ENCODE measurements at places on chromosomes 4 and X. TPM values are rescaled to one million over a fixed set of nuclear protein-coding genes. Genes with fewer than 3 reads are reported as not detected.

- H3K36me3 ChIP-seq: no peaks in the 10 kb centered on the region
- DNase-seq: no peak
- no peaks in the 10 kb centered on the region for H3K27me3 ChIP-seq
- H3K4me1 ChIP-seq: no peaks in the 10 kb centered on the region
- H3K27ac ChIP-seq: no peak overlapping the region
These were observed 144.2 kb downstream of the MSN start for GRCh38 chrX:65811558-65812228.

DNA sequence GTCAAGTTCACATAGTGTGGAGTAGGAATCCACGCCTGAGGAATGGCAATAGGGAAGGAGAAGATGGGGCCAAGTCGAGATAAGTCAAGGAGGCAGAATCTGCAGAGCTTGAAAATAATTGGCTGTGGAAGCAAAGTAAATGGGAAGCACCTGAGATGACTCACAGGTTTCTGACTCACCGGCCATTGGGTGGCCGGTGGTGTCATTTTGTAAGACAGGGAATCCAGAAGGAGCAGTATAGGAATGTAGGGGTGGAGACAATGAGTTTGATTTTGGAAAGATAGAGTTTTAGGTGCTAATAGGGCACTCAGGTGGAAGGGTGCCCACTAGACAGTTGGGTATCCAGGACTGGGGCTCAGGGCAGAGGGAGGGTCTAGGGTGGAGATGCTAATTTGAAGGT lies 201.0 kb upstream of the MAMLD1 start:
- H3K36me3 ChIP-seq: no peaks in the 10 kb centered on the region
- no peak overlapping the region for H3K27ac ChIP-seq
- H3K4me1 ChIP-seq: peaks cover 2% of the 10 kb centered on the region
- no peak overlapping the region for H3K4me3 ChIP-seq
- no peaks in the 10 kb centered on the region for H3K27me3 ChIP-seq
- peak; percentile 30 for DNase-seq

DNA sequence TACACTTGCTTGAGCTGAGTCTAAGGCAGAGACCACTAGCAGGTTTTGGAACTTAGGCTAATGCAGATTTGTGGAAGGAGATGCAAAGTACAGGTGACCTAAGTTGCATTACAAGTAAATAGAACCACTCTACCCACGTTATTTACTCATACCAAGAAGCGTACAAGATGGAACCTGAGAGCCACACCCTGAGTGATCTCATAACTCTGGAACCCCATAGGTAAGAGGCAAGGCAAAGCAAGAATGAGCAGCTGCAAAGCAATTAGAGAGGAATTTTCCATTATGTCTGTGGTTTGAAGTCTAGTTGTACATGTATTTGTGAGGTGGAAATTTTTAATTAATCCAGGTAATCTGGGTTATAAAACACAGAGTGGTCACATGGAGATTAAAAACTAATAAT lies 55.4 kb downstream of the CC2D2A start:
- DNase-seq: no peak
- H3K4me3 ChIP-seq: no peak overlapping the region
- no peaks in the 10 kb centered on the region for H3K4me1 ChIP-seq
- H3K27ac ChIP-seq: no peak overlapping the region
- H3K36me3 ChIP-seq: no peaks in the 10 kb centered on the region

- DNase-seq: no peak
- H3K4me3 ChIP-seq: no peak overlapping the region
- H3K36me3 ChIP-seq: no peaks in the 10 kb centered on the region
- no peaks in the 10 kb centered on the region for H3K4me1 ChIP-seq
These were observed 72.0 kb downstream of the SPRY1 start for GRCh38 chr4:123468479-123469031.

- H3K36me3 ChIP-seq: no peaks in the 10 kb centered on the region
- H3K27ac ChIP-seq: no peak overlapping the region
- no peaks in the 10 kb centered on the region for H3K27me3 ChIP-seq
- H3K4me3 ChIP-seq: no peak overlapping the region
These were observed 15.7 kb downstream of the SUPT20HL2 start for GRCh38 chrX:24298191-24298590.

- H3K4me1 ChIP-seq: no peaks in the 10 kb centered on the region
- no peak for DNase-seq
- no peak overlapping the region for H3K27ac ChIP-seq
- no peak overlapping the region for H3K4me3 ChIP-seq
- H3K36me3 ChIP-seq: no peaks in the 10 kb centered on the region
These were observed 4.6 kb downstream of the NAT8L start for GRCh38 chr4:2063557-2064275.

GRCh38 chr4:26178854-26179253 lies 142.0 kb upstream of the RBPJ start:
- H3K36me3 ChIP-seq: no peaks in the 10 kb centered on the region
- peak; percentile 65 for DNase-seq
- peaks cover 15% of the 10 kb centered on the region for H3K4me1 ChIP-seq
- H3K27ac ChIP-seq: peak overlapping the region; percentile 59
- H3K27me3 ChIP-seq: no peaks in the 10 kb centered on the region
- no peak overlapping the region for H3K4me3 ChIP-seq

GRCh38 chr4:1075809-1076699 lies 37.3 kb downstream of the RNF212 start:
- no peaks in the 10 kb centered on the region for H3K4me1 ChIP-seq
- no peaks in the 10 kb centered on the region for H3K36me3 ChIP-seq
- peaks cover 15% of the 10 kb centered on the region for H3K27me3 ChIP-seq
- no peak for DNase-seq
- H3K4me3 ChIP-seq: no peak overlapping the region
- no peak overlapping the region for H3K27ac ChIP-seq

DNA sequence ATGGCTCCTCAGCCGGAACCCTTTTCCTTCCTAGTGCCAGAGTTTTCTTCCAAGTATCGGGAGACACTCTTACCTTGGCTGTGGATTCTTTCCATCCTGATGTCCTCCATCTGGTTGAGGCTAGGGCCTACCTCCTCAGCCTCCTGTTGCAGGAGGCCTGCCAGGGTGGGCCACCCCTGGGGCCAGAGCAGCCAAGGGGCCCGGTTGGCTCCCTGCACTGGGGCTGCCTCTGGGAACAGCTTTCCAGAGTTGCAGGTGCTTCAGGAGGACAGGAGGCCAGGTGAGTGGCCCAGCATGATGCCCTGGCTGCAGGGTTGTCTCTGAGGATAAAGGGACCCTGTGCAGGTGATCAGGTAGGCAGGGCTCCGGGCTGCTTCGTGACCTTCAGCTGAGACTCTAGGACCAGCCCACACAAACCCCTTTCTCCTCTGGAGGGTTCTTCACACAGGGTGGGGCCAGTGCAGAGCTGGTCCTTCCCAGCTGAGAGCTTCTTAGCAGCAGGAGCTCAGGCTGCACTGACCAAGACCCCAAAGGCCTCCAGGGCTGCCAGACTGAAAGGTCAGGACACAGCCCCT lies 5.3 kb upstream of the GPR78 start:
- H3K4me3 ChIP-seq: no peak overlapping the region
- no peak for DNase-seq
- H3K36me3 ChIP-seq: no peaks in the 10 kb centered on the region
- H3K4me1 ChIP-seq: no peaks in the 10 kb centered on the region

DNA sequence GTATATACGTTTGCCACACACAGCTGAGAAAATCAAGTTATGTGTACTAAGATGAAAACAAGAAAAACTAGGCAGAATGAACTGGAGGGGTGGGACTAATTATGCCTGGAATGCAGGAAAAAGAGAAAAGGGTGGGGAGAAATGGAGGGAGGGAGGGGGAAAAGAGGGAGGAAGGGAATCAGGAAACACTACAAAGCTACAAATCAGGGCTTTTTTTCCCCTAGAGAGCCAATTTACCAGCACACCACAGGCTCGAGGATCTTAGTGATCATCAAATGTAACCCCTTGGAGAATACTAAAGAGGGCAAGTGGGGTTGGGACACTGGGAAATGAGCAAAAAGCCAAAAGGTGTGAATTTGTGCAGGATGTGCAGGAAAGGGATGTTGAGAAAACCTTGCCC lies 451.9 kb downstream of the SMARCA1 start:
- no peak overlapping the region for H3K27ac ChIP-seq
- H3K36me3 ChIP-seq: no peaks in the 10 kb centered on the region
- H3K27me3 ChIP-seq: no peaks in the 10 kb centered on the region
- H3K4me1 ChIP-seq: no peaks in the 10 kb centered on the region

- no peaks in the 10 kb centered on the region for H3K27me3 ChIP-seq
- H3K27ac ChIP-seq: no peak overlapping the region
- H3K4me1 ChIP-seq: no peaks in the 10 kb centered on the region
- no peak for DNase-seq
These were observed 64.0 kb downstream of the COX18 start for GRCh38 chr4:73005514-73005913.

DNA sequence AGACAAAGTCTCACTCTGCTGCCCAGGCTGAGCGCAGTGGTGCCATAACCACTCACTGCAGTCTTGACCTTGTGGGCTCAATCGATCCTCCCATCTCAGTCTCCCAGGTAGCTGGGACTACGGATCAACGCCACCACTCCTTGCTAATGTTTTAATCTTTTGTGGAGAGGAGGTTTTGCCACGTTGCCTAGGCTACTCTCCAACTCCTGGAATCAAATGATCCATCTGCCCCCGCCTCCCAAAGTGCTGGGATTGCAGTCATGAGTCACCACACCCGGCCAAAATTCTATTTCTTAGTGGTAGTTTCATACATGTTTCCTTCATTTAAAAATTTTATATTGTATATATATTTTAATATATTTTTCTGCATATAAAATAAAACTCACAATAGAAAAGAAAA lies 125.8 kb upstream of the CLNK start:
- H3K27ac ChIP-seq: no peak overlapping the region
- DNase-seq: no peak
- H3K36me3 ChIP-seq: no peaks in the 10 kb centered on the region

- H3K27ac ChIP-seq: no peak overlapping the region
- H3K36me3 ChIP-seq: no peaks in the 10 kb centered on the region
- H3K4me1 ChIP-seq: no peaks in the 10 kb centered on the region
- no peak for DNase-seq
- H3K4me3 ChIP-seq: no peak overlapping the region
These were observed 50.4 kb upstream of the ANKRD50 start for GRCh38 chr4:124762956-124763355.

DNA sequence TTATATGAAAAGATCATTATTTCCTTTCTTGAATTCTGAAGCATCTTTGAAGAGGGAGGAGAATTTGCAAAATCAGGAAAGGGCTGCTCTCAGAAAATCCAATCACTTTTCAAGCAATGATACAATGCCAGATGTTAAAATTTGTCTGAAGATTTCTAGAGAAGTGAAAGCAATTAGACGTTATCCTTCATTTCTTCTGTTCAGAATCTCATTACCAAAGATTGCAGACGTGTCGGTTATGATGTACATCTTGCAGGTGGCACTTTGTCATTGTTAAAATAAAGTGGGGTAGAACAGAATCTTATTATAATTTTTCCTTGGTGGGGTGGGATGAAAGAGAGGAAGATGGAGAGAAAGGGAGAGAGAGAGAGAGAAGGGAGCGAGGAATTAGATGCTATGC lies 296.4 kb upstream of the STS start:
- no peak for DNase-seq
- H3K27ac ChIP-seq: no peak overlapping the region
- H3K36me3 ChIP-seq: no peaks in the 10 kb centered on the region
- H3K27me3 ChIP-seq: no peaks in the 10 kb centered on the region
- H3K4me1 ChIP-seq: no peaks in the 10 kb centered on the region
- no peak overlapping the region for H3K4me3 ChIP-seq

- H3K27me3 ChIP-seq: no peaks in the 10 kb centered on the region
- H3K4me3 ChIP-seq: no peak overlapping the region
- peak; percentile 29 for DNase-seq
- H3K4me1 ChIP-seq: no peaks in the 10 kb centered on the region
These were observed 39.3 kb downstream of the RTL3 start for GRCh38 chrX:78619834-78620233.

- no peak for DNase-seq
- no peaks in the 10 kb centered on the region for H3K36me3 ChIP-seq
- no peak overlapping the region for H3K4me3 ChIP-seq
- H3K27ac ChIP-seq: no peak overlapping the region
- no peaks in the 10 kb centered on the region for H3K4me1 ChIP-seq
These were observed 189.7 kb downstream of the PPARGC1A start for GRCh38 chr4:23700197-23700596.

- H3K36me3 ChIP-seq: no peaks in the 10 kb centered on the region
- H3K4me3 ChIP-seq: no peak overlapping the region
- H3K27me3 ChIP-seq: no peaks in the 10 kb centered on the region
- no peak for DNase-seq
These were observed 8.8 kb downstream of the TBC1D8B start for GRCh38 chrX:106811131-106811910.

CISD2 gene
- 30.3 TPM for total RNA-seq

ARHGEF6 gene
- total RNA-seq: 20.5 TPM

VSIG4 gene
- not detected for total RNA-seq

MAGED4B gene
- 22.1 TPM for total RNA-seq

NDNF gene
- 10.0 TPM for total RNA-seq

ASB9 gene
- total RNA-seq: not detected
